Hematopoietic multipotent progenitor cell treated with erythropoietin and hydrocortisone succinate and interleukin-3 and kit ligand, for 4 days (in vitro differentiated cells): ENCODE measurements at places on chromosomes 6 and 20.

- no peak for DNase-seq
Observed at GRCh38 chr6:7115543-7116231, 7.9 kb downstream of the RREB1 start.

GRCh38 chr6:155527443-155527842 lies 71.8 kb upstream of the NOX3 start:
- DNase-seq, result no peak

DNA sequence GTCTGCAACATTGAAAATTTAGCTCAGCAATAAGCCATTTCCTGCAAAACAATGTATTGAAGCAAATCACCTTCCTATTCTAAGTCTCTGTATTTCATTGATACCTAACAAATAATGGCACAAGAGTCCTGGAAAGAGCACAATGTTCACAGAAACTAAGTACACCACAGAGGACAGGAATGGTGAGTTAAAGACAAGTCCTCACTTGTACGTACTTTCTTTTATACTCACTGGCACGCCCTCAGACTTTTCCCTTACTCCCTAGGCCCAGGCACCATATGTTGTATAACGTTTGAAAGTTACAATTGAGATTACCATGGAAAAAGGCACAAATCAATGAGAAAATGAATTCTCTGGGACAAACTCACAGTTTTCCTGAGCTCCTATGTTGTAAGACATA lies 683.0 kb upstream of the MANEA start:
- no peak for DNase-seq

- DNase-seq, result no peak
Observed at GRCh38 chr6:111748231-111748647, 125.0 kb downstream of the FYN start.

GRCh38 chr20:48732081-48732829 lies 95.5 kb downstream of the PREX1 start:
- DNase-seq, result no peak
